ENCODE measurements at places on chromosomes 5 and 9.

- DNase-seq, result no peak
These were observed 326.0 kb downstream of the NPR3 start for GRCh38 chr5:33037076-33037475.

DNA sequence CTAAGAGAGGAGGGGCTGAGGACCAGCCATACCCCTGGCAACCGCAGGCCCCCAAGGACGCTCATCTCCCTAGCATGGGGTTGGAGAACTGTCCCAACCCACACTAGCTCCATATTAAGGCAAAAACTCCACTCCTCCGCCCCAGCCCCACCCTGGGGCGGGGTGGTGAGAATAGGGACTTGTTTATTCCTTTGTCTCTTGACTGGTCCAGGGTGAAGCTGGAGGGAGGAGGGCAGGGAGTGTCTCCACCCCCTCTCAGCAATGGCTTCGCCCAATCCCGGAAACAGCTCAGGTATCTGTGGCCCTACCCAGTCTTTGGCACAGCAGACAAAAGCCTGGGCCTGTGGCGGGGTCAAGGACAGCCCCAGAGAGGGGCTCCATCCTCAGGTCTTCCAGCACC is 16.9 kb downstream of the PRRX2 start:
- DNase-seq, result no peak

- DNase-seq, result peak; percentile 54
These were observed 179.7 kb upstream of the ANKRD55 start for GRCh38 chr5:56412601-56413379.

DNA sequence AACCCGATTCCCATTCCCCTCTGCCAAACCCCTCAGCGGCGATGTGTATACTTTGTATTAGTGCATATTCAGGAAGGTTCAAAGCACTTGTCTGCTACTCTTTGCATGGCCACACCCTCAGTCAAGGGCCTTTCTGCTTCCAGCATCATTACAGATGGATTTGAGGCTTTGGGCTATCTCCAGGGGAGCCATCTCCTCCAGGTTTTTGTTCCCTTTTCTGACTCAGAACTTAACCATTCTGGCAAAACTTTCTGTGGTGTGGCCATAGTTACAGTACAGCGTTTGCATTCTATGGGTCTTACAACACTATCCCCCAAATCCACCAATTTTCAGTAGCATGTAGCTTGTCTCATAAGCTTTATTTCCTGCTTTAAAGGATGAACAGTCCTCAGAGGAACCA is 36.0 kb upstream of the SVEP1 start:
- no peak for DNase-seq

GRCh38 chr5:138466125-138466899 is 1.0 kb downstream of the EGR1 start:
- no peak for DNase-seq

GRCh38 chr5:69265931-69266330 is 31.2 kb downstream of the CDK7 start:
- DNase-seq, result no peak

GRCh38 chr5:116530276-116530675 is 44.3 kb downstream of the SEMA6A start:
- DNase-seq, result no peak

DNA sequence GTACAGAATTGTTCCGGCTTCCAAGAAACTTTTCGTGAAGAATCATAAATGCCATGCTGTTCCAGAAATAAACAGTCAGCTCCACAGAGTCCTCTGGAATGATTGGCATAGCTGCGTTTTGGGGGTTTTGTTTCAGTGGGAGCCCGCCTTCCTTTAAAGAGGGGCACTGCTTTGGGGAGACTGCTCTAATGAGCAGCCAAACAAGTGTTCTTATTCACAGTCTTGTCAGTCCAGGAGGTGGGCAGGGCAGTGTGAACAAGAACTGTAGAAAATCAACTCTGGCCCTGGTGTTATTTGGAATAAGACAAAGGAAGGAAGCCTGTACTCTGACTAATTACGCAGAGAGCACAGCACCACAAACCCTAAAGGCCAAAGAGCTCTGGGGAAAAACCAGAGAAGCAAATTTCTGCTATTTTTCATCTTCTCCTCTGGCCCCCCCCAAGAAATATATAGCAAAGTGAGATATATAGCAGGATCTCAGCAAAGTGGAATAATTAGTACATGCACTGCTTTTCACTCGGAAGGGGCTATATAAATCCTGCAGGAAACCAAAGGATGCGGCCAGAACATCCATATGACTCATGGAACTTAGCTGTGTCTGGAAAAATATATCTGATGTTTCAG is 92.9 kb downstream of the GLDC start:
- DNase-seq, result no peak
